CD4-positive, alpha-beta memory T cell (primary cell): ENCODE measurements at places on chromosomes 7 and 10. TPM values are rescaled to one million over a fixed set of nuclear protein-coding genes. Genes with fewer than 3 reads are reported as not detected.

Gene GLCCI1
- total RNA-seq, result 49.7 TPM

Gene TACC2
- not detected for total RNA-seq

Gene ACSM6
- not detected for total RNA-seq

Gene TEX47
- not detected for total RNA-seq

Gene CPVL
- 1.6 TPM for total RNA-seq

Gene PPP1R17
- total RNA-seq, result not detected

Gene UPK3B
- total RNA-seq, result 3.3 TPM

DNA sequence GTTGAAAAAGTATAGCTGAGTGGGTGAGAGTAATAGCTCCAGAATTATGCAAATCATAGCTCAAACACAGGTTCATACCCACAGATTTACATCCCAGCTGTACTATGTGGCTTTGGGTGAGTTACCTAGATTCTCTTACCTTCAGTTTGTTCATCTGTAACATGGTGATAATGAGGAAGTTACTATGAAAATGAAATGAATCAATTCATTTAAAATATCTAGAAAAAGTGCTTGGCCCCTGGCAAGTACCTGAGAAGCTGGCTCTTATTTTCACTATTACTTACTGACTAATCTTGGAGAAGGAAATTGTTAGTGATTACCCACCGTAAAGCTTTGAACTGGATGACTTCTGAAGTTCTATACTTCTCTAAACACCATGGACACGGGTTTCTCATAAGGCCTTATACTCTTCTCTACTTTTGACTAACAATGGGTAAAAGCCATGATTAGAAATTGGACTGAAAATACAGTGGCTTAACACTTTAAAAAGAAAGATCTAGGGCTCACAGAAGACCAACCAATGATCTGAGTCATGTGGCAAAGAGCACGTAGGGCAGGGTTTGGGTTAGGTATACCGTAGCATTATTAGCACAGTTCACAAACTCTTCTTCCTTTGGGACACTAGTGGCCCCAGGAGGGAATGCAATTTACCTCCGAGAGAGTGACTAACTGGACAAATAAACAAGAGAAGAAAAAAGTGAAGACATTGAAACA is 149.2 kb downstream of the PLPP4 start:
- no peaks in the 10 kb centered on the region for H3K27me3 ChIP-seq
- H3K36me3 ChIP-seq, result no peaks in the 10 kb centered on the region
- no peak for DNase-seq
- H3K4me3 ChIP-seq, result no peak overlapping the region

DNA sequence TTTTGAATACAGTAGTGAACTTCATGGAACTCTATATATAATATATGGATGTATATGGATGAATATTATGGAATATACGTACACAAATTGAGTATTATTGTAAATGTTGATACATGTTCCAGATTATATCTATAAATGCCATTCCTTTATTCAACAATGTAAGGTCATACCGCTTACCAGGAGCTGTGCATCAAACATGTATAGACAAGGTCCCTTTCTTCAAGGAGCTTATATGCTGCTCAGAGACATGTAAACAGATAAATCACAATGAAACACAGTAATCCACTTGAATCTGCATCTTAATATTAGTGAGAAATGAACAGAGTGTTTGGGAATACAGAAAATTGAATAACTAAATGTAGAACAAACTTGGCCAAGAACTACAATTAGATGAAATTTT is 898 bp upstream of the SEM1 start:
- no peaks in the 10 kb centered on the region for H3K36me3 ChIP-seq
- H3K4me1 ChIP-seq, result peaks cover 32% of the 10 kb centered on the region
- H3K27me3 ChIP-seq, result no peaks in the 10 kb centered on the region

- no peaks in the 10 kb centered on the region for H3K4me1 ChIP-seq
- no peak overlapping the region for H3K27ac ChIP-seq
- H3K4me3 ChIP-seq, result no peak overlapping the region
- no peak for DNase-seq
- no peaks in the 10 kb centered on the region for H3K27me3 ChIP-seq
These were observed 310.0 kb downstream of the HPSE2 start for GRCh38 chr10:98925651-98926050.

DNA sequence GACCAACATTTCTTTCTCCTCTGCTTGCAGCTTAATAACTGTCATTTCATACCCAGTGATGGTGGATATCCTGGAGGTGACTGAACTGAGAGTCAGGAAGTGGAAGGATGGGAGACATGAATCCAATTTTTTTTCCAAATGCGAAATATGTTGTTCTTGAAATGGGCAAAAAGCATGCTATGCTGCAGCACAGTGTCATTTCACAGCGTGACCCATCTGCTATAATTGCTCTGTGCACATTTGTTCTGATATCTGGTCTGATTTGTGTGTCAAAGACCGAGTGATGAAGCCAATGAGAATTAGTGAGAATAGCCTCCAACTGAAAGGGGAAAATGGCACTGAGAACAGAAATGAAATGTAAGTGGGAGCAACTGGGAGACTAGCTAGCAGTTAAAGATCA is 329.6 kb upstream of the PHYHIPL start:
- H3K4me3 ChIP-seq, result no peak overlapping the region
- no peak overlapping the region for H3K27ac ChIP-seq
- DNase-seq, result no peak
- H3K36me3 ChIP-seq, result no peaks in the 10 kb centered on the region

DNA sequence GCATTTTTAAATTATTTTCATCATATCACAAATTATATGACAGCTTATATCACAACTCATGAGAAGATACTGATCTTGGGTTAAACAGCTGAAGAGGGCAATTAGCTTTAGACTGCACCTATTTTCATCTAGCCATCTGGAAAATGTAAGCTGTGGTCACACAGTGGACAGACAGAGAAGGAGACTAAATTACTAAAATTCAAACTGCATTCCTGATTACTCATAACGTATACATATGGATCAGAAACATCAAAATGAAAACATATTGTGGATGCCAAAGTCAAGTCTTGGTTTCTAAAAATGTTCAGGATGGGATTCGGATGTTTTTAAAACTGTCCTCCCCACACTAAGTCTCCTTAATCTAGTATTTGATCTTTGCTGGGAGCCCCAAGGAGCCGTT is 6.6 kb downstream of the BBIP1 start:
- no peaks in the 10 kb centered on the region for H3K27me3 ChIP-seq
- H3K36me3 ChIP-seq, result no peaks in the 10 kb centered on the region
- peaks cover 5% of the 10 kb centered on the region for H3K4me1 ChIP-seq
- H3K27ac ChIP-seq, result no peak overlapping the region
- no peak overlapping the region for H3K4me3 ChIP-seq

DNA sequence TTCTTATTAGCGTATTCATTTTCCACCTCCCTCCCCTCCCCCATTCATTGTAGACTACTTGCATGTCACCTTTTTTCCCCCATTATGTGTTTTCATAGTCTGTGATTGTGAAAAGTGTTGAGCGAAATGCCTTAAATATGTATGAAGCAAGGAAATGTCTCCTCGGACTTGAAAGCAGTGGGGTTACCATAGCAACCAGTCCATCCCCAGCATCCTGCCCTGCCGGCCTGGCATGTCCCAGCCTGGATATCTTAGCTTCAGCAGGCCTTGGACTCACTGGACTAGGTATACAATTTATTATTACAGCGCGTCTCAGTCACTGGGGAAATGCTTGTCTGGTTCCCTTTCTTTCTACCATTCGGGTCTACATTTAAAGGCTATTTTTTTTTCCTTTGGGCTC is 283.6 kb downstream of the BICC1 start:
- no peak overlapping the region for H3K4me3 ChIP-seq
- no peak for DNase-seq
- no peaks in the 10 kb centered on the region for H3K36me3 ChIP-seq
- H3K4me1 ChIP-seq, result no peaks in the 10 kb centered on the region
- H3K27me3 ChIP-seq, result no peaks in the 10 kb centered on the region

DNA sequence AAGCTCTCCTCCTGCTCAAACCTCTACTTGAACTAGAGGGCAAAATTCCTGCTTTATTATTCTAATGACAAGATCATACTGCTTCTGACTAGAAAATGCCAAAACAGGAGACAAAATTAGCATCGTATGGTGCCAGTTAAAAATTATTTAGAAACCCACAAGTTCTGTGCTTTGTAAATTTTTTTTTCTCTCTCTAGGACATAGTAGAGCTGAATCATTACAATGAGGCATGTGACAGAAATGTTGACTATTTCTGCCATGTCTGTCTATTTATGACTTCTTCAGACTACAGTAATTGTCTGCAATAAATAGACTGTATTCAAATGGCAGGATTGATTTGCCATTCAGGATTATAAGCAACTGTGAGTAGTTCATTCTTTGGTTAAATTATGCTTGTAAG is 335.8 kb downstream of the PRPF18 start:
- H3K4me3 ChIP-seq, result no peak overlapping the region
- H3K27ac ChIP-seq, result no peak overlapping the region
- no peaks in the 10 kb centered on the region for H3K4me1 ChIP-seq
- DNase-seq, result no peak
- H3K27me3 ChIP-seq, result no peaks in the 10 kb centered on the region

GRCh38 chr7:7919449-7919945 is 49.1 kb upstream of the GLCCI1 start:
- no peak overlapping the region for H3K4me3 ChIP-seq
- no peak for DNase-seq
- H3K27me3 ChIP-seq, result no peaks in the 10 kb centered on the region
- H3K27ac ChIP-seq, result no peak overlapping the region
- H3K4me1 ChIP-seq, result peaks cover 43% of the 10 kb centered on the region

DNA sequence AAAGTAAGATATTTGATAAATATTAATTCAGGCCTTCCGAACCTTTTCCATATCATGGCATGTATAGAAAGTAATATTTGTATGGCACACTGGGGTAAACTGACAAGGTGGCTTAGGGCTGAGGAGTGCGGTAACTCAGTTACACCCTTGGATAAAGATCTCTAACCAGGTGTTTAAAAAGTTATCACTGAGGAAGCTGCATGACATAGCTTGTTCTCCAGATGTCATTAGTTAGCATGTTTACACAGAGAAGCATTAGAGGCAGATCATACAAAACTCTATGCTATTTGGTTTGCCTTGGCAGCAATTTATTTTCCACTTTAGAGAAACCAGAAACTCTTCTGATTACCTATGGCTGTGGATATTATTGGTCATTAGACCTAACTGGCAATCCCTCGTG is 118.2 kb downstream of the ST7 start:
- H3K36me3 ChIP-seq, result no peaks in the 10 kb centered on the region
- H3K27ac ChIP-seq, result no peak overlapping the region
- H3K27me3 ChIP-seq, result no peaks in the 10 kb centered on the region
- peaks cover 9% of the 10 kb centered on the region for H3K4me1 ChIP-seq
- no peak for DNase-seq
- H3K4me3 ChIP-seq, result no peak overlapping the region

DNA sequence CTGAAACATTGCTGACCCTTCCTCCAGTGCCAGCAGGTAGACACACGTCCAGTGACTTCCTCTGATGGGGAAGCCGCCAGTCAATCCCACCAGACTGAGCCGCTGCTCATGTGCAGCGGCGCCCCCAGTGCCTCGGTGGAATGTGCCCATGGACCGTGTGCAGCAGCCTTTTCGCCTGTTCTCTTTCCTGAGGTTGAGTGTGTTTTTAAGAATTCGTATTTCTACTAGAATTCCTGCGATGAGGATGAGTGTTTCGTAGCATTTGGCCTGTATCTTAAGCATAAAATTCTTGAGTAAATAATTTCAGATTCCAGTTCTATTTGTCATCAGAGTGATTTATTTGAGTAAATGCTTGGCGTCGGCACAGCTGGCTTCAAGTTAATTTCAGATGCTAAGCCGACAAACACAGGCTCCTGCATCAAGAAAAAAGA is 35.4 kb downstream of the BNIP3 start:
- peaks cover 62% of the 10 kb centered on the region for H3K36me3 ChIP-seq
- H3K27ac ChIP-seq, result no peak overlapping the region
- DNase-seq, result no peak
- H3K4me3 ChIP-seq, result no peak overlapping the region
- H3K4me1 ChIP-seq, result no peaks in the 10 kb centered on the region

GRCh38 chr7:33128990-33129805 is at the start of gene BBS9:
Gene BBS9 (plus strand): TSS chr7:33129564. CDS start chr7:33146253, 16,689 bp downstream.
- peak; percentile 89 for DNase-seq
- H3K36me3 ChIP-seq, result no peaks in the 10 kb centered on the region

DNA sequence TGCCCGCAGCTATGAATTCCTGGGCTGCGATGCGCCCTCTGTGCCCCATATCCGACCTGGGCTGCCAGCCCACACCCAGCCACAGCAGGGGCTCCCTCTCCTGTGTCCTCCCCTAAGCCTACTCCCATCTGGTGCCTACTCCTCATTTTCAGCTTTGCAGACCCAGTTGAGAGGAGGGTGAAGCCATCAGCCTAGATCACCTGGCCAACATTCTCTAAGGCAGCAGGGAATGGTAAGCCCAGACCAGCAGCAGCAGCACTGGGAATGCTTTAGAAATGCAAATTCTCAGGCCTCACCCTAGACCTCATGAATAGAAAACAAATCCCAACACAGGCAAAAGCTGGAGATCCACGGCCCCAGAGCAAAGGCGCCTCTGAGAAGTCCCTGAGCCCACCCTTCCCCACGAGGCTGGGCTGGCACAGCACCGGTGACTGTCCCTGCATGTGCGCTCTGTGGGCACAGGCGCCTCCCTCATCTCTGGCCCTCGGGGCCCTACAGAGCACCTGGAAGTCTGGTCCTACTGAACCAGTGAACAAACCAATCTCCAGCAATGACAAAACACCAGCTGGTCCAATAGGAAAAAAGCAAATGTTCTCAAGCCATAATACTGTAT is 161.4 kb downstream of the GFRA1 start:
- H3K36me3 ChIP-seq, result no peaks in the 10 kb centered on the region
- H3K27ac ChIP-seq, result no peak overlapping the region
- H3K4me3 ChIP-seq, result no peak overlapping the region
- H3K4me1 ChIP-seq, result no peaks in the 10 kb centered on the region
- DNase-seq, result no peak

GRCh38 chr7:108146070-108146842 is 16.1 kb upstream of the LAMB4 start:
- no peaks in the 10 kb centered on the region for H3K4me1 ChIP-seq
- no peak overlapping the region for H3K27ac ChIP-seq
- H3K4me3 ChIP-seq, result no peak overlapping the region
- DNase-seq, result peak; percentile 41

DNA sequence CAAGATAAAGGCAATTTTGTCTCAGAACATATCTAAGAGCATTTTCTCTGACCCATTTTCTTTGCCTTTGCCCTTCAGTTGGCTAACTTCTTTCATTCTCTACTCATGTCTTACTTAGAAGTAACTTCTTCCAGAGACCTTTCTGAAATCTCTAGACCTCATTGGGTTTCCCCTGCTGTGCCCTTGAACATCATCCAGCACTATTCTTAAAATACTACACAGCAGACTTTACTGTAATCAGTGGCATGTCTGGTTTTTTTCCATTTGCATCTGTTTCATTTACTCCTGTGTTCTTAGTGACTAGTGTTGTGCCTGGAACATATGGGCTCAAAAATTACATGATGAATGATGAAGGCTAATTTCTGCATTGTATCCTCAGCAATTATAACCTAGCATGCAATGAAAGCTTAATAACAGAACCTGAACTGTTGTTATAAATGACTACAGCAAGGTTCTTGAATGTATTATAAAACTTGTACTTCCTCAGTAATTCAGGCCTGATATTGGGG is 301.9 kb downstream of the CDK14 start:
- no peaks in the 10 kb centered on the region for H3K4me1 ChIP-seq
- H3K4me3 ChIP-seq, result no peak overlapping the region
- H3K27me3 ChIP-seq, result no peaks in the 10 kb centered on the region
- no peak overlapping the region for H3K27ac ChIP-seq
- no peaks in the 10 kb centered on the region for H3K36me3 ChIP-seq
- no peak for DNase-seq
